ENCODE measurements at places on chromosomes 1 and 21. TPM values are rescaled to one million over a fixed set of nuclear protein-coding genes. Genes with fewer than 3 reads are reported as not detected.
A peak's percentile ranks its signal among the peaks of the same experiment; 100 is the strongest.

The GCSAML gene
- 0.36 TPM for total RNA-seq

The SIM2 gene
- not detected for total RNA-seq

The FCRL4 gene
- total RNA-seq, result not detected

The CPLANE2 gene
- total RNA-seq, result 10.1 TPM

The OTUD7B gene
- total RNA-seq, result 11.0 TPM

The SH2D1B gene
- total RNA-seq, result not detected

The LCE2B gene
- not detected for total RNA-seq

The SERPINC1 gene
- not detected for total RNA-seq

The LINGO4 gene
- total RNA-seq, result not detected

The SCP2 gene
- 63.0 TPM for total RNA-seq

The TSSK3 gene
- total RNA-seq, result 1.8 TPM

The HSD3B1 gene
- not detected for total RNA-seq

The L1TD1 gene
- not detected for total RNA-seq

The IFI44 gene
- 19.4 TPM for total RNA-seq

The DAB1 gene
- total RNA-seq, result 71.6 TPM

The DNAJC6 gene
- total RNA-seq, result 86.7 TPM

The FASLG gene
- total RNA-seq, result not detected

The VAV3 gene
- total RNA-seq, result 19.5 TPM

The TEX38 gene
- total RNA-seq, result not detected

The ACTL8 gene
- total RNA-seq, result not detected

The LCE1C gene
- not detected for total RNA-seq

The GNAT2 gene
- not detected for total RNA-seq

DNA sequence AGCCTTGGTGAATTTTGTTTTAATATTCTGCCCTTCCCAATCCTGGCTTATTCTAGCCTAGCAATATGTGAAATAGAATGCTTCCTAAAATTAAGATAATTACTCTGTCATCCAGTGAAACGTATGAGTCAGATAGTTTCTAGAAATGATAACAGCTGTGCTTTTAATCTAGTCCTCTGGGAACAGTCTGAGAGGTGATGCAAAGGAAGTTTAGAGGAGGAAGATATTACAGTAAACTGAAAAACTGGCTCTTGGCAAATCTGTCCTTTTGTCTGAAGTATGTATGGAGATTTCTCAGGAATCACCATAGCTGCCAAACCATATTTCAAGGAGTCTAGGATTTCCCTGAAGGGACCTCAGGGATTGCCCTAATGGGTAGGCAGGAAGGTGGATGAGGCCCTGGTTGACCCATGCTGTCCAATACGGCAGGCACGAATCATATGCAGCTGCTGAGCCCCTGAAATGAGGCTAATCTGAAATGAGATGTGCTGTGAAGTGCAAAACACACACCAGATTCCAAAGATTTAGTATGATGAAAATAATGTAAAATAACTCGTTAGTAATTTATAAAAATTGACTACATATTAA is 70.8 kb upstream of the LBR start:
- DNase-seq, result no peak

GRCh38 chr1:68551459-68551858 is 54.6 kb upstream of the DEPDC1 start:
- DNase-seq, result no peak

GRCh38 chr1:25531082-25531461 is 12.3 kb upstream of the LDLRAP1 start:
- DNase-seq, result no peak

- DNase-seq, result peak; percentile 66
Measured at GRCh38 chr1:40708750-40709099, 17.2 kb downstream of the NFYC start.

- no peak for DNase-seq
Measured at GRCh38 chr1:19329188-19329587, 17.1 kb downstream of the SLC66A1 start.

DNA sequence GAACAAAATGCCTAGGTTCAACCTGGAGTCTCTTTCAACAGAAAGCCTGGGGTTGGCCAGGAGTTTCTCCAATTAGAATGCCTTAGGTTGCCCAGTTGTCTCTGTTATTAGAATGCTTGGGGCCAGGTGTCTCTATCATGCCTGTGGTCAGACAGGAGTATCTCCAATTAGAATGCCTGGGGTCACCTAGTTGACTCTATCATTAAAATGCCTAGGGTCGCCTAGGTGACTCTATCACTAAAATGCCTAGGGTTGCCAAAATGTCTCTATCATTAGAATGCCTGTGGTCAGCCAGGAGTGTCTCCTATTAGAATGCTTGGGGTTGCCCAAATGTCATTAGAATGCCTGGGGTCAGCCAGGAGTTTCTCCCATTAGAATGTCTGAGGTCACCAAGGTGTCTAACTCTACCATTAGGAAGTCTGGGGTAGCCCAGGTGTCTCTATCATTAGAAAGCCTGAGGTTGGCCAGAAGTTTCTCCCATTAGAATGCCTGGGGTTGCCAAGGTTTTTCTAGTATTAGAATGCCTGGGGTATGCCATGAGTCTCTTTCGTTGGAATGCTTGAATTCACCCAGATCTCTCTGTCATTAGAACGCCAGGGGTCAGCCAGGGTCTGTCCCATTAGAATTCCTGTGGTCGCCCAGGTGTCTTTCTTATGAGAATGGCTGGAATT is 57.9 kb downstream of the RNF187 start:
- DNase-seq, result no peak

DNA sequence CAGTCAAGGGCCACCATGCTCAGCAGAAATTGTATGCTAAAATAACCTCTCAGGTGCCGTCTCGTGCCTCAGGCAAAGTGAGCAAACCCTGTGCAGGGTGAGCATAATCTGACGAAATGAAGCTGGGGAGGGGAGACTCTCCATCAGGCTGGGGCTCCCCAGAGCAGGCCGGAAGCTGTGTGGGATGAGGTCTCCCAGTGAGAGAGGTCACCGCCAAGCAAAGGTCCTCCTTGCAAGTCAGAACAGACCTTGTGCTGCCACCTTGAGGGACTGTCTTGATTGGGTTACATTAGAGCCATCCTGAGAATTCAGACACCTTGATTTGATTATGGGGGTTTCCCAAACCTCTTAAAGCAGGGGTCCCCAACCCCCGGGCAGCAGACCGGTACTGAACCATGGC is 64.2 kb downstream of the ZNF684 start:
- DNase-seq, result no peak

GRCh38 chr1:26412180-26412840 is 1.7 kb downstream of the LIN28A start:
- DNase-seq, result no peak

- DNase-seq, result no peak
Measured at GRCh38 chr1:44030605-44031251, 534 bp downstream of the SLC6A9 start.

DNA sequence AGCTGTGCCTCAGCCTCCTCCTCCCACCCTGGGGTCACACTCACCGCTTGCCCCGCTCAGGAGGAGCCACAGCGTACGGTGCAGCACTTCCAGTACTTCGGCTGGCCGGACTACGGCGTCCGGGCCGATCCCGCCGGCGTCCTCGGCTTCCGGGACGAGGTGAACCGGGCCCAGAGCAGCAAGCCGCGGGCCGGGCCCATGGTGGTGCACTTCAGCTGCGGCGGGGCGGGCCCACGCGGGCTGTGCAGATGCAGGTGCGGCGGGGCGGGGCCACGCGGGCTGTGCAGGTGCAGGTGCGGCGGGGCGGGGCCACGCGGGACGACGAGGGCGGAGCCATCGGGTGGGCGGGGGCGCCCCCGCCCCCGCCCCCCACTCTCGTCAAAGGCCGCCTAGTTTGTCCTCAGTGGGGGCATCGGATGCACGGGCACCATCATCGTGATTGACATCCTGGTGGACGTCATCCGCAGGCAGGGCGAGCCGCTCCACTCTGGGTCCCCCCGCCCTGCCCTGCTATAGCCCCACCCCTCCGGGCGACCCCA is 5.5 kb downstream of the RNF223 start:
- DNase-seq, result no peak

GRCh38 chr1:20640183-20640597 is 6.9 kb downstream of the PINK1 start:
- DNase-seq, result peak; percentile 47

DNA sequence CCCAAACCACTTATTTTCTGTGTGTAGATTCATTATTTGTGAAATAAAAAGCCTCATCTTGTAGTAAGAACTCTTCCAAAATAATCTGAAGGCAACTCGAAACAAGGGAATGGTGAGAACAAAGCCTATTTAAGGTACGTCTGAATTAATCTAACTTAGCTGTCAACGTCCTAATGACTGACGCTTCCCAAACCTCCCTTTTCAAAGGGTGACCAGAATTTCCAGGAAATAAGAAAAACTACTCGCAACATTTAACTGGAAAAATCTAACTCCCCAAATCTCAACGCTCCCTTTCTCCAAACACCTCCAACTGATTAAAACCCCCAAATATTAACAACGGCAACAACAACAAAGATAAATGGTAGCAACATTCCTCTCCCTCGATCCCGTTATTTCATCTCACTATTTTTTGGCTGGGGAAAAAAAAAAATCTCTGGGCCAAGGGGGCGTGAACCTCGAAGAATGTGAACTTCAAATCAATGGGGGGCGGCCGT is 693 bp downstream of the SRSF10 start:
- DNase-seq, result no peak

- DNase-seq, result no peak
Measured at GRCh38 chr1:89610457-89611011, 22.4 kb upstream of the LRRC8C start.

GRCh38 chr1:7303554-7304317 is 467.4 kb upstream of the VAMP3 start:
- no peak for DNase-seq

DNA sequence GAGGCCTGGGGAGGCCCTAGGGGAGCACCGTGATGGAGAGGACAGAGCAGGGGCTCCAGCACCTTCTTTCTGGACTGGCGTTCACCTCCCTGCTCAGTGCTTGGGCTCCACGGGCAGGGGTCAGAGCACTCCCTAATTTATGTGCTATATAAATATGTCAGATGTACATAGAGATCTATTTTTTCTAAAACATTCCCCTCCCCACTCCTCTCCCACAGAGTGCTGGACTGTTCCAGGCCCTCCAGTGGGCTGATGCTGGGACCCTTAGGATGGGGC is 5.2 kb downstream of the ELF3 start:
- DNase-seq, result no peak

DNA sequence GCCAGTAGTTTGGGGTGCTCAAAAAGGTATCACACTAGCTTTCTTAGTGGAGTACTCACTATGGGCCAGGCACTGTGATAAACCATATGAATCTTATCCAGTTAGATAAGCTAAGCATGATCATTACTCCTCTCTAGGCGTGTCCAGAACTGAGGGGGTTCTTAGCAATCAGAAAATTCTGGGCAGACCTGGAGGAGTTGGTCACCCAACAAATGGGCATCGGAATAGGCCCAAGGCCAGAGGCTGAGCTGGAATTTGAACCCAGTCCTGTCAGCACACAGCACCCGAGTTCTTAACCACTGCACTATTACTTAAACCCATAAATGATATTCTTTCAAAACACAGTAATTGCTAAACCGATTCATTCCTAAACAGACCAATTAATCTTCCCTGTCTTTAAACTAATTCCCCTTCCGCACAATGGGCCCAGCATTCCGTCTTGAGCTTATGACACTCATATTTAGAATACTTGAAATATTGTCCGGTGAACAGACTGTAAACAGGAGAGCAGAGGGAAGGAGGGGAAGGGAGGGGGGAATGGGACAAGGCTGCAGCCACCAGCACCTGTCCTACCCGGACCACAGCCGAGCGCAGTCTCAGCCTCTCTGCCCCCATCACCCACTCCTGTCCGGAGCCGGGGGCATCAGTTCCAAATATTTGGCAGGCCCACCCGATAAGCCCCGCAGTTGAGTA is 113.0 kb upstream of the GADD45A start:
- no peak for DNase-seq

DNA sequence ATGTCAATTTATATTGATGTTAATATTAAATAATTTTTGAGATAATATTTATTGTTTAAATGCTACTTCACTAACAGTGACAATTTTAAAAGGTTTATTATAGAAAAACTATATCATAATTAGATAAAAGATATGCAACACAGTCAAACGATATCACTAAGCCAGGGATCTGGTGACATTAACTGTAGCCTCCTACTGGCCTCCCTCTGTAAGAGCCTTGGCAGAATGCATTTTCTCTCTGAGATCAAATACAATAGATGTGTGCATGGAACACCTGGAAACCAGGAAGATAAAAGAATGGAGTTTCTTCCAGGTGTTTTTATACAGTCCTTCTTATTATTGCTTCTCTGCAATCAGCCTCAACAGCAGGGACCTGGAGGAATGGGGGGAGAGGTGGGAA is 1762.1 kb downstream of the BRINP3 start:
- no peak for DNase-seq

- DNase-seq, result no peak
Measured at GRCh38 chr1:7432900-7433380, 338.2 kb upstream of the VAMP3 start.

- no peak for DNase-seq
Measured at GRCh38 chr1:116368241-116368640, 4.8 kb upstream of the ATP1A1 start.

DNA sequence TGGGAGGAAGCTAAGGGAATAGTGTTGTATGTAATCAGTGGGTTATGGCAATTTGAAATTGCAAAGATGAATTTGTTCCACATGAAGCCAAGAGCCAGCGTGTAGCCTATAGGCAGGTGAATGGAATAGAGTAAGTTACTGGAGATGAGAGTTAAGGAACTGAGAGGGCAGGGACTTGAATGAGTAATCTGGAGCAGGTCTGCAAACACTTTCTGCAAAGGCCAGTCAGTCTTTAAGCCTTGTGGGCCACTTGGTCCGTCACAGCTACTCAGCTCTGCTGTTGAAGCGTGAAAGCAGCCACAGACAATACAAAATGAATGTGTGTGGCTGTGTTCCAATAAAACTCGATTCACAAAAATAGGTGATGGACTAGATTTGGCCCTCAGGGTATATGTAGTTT is 29.2 kb downstream of the SZT2 start:
- no peak for DNase-seq

DNA sequence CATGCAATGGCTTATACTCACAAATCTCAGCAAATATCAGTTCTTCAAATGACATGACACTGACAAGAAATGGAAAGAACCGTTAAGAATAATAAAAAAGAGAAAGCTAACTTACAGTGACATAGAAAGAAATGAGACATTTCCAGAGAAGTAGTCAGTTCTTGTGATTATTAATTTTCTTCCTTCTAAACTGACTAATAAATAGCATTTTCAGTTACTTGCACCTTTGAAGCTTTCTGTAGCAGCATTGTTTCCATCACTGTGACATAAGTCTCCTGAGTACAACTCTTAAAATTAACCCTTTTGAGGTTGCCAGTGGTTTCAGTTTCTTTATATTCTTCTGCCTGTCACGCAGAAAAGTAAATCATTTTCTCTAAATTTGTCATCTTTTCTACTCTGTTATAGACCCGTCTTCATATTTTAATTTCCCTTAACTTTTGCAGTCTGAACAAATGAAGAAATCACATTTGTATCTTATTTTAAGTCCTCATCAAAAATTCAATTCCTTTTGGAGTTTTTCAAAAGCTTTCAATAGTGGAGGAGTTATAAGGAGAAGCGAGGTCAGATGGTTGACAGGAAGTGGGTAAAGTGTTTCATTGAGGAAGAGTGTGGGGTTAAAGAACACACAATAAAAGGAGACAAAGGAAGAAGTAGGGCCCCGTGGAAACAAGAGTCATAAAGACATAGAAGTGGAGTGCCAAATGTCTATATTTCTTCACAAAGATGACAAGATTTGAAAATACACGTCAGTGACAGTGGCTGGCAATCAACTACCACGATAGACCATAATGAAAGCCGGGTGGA is 57.9 kb upstream of the S1PR1 start:
- DNase-seq, result no peak

GRCh38 chr1:4908486-4908885 is 254.1 kb downstream of the AJAP1 start:
- no peak for DNase-seq

Measured in cerebellum (tissue), 4 donors.